T-helper 2 cell (primary cell): ENCODE measurements at places on chromosomes 12 and 14.

DNA sequence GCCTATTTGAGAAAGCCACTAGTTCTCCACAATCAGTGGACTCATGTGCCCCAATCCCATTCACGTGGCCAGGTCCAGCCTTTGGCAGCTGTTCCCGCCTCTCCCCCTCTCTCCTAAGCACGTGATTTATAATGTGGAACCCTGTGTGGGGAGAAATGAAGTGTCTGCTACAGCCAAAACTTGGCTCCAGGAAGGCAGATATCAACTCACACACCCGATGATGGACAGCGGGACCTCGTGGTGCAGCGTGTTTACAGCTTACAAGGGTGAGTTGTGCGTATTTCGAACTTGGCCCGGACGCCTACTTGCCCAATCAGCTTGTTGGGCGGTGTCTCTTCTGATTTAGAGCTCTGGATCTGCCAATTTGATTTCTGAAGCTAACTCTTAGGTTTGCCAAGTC, 38.1 kb upstream of the FAM181A start:
- no peak for DNase-seq

DNA sequence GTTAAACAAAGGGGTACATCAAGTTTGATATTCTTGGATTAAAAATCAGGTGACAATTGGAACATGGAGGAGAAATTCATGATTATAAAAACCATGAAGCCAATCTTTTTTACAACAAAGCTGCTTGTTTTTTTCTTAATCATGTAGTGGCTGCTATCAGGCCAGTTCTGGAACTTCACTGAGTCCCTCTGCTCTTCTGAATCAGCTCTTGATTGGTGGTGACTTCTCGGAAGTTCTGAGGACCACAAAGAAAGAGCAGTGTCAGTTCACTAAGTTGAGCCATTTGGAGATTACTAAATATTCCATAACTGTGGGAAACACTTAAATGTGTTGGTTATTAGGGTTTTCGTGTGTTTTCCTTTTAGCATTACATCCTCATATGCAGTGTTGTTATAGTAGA, 8.5 kb downstream of the EIF4B start:
- DNase-seq, result no peak

DNA sequence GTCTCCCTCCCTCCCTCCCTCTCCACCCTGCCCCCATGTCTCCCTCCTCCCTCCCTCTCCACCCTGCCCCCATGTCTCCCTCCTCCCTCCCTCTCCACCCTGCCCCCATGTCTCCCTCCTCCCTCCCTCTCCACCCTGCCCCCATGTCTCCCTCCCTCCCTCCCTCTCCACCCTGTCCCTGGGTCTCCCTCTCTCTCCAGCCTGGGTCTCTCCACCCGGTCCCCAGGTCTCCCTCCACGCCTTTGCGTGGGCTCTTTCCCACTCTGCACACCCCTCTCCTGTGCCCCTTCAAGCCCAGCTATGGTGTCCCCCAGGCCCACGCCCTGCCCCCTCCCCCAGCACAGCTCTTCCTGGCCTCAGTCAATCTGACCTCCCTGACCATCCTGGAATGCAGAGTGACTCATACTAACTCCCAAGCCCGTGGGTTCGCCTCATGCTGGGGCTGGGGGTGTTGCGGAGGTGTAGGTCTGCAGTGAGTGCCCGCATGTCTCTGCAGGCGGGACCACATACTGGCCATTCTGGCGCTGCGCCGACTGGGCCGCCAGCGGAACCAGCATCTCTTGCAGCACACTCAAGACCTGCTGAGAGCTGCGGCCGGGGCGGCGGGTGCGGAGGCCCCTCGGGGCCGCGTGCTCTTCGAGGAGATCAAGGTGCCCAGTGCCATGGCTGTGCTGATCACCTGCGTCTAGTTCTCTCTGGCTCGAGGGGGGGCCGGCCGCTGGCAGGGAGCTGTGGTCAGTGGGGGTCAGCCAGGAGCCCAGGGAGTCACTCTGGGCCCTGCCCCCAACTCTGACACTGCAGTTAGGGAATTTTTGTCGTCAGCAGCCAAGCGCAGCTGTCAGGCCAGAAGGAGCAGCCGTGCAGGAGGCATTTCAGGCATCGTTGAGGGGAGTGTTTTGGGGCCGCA, 13.5 kb upstream of the TNFAIP2 start:
- no peak for DNase-seq

- DNase-seq, result no peak
Observed at GRCh38 chr12:63976902-63977395, 132.4 kb downstream of the SRGAP1 start.

GRCh38 chr12:85621041-85621440, 215.2 kb downstream of the RASSF9 start:
- no peak for DNase-seq

DNA sequence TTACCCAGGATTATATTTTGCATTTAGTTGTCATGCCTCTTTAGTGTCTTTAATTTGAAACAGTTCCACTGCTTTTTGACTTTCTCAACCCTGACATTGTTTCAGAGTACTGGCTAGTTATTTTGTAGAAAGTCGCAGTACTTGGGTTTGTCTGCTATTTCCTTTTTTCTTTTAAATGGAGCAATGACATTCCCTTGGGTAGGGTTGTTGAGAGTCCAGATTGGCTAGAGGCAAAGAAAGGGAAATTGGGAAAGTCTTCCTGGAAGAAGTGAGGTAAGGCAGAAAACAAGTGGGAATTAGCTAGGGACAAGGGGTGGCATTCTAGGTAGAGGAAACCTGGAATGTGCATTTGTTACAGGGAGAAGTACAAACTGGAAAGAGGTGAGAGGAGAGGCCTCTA, 245.9 kb downstream of the EMP1 start:
- no peak for DNase-seq

- DNase-seq, result no peak
Observed at GRCh38 chr12:103673487-103673886, 86.4 kb downstream of the STAB2 start.

- DNase-seq, result no peak
Observed at GRCh38 chr12:44526655-44527182, 349.4 kb downstream of the NELL2 start.

- DNase-seq, result no peak
Observed at GRCh38 chr14:54935958-54936357, 33.3 kb upstream of the GCH1 start.

DNA sequence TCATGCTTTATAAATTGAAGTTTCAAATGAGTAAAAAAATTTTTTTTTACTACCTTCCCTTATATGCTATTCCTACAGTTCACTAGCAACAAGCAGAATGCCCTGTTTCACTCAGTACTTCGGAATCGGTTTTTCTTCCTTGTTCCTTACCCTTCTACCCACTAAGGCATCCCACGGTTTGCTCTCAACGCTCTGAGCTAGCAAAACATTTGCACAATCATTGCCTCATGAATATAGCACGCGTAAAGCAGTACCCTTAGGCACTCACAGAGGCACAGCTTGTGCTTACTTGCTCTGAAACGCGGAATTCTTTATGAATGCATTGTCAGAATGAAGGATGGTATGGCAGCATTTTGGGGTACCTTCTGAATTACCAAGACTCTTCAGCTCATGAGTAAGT, 45.0 kb downstream of the PPP1R13B start:
- DNase-seq, result no peak

DNA sequence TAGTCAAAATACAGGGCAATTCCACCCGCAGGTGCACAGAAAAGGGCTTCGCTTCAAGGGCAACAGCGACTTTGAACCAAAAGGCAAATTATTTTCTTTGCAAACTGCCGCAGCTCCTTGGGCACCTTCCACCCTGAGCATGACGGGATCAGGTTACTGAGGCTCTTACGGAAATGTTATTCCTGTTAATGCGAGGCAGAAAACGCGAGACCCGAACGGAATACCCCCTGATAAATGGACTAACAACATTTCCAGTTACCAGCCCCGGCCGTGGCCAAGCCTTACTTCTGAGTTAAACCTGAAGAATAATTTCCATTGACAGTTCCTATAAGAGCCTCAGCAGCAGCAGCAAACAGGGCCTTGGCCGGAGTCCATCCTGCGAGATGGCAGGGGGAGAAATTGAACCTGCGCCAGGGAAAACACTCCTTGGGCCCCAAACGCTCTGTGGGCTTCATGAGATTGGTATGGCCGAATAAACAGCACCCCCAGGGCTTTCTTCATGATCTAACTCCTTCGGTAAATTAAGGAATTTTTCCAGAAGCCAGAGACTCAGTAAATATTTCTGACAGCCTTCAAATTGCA, 70.0 kb upstream of the DICER1 start:
- no peak for DNase-seq

- no peak for DNase-seq
Observed at GRCh38 chr14:68551045-68551683, 241.7 kb downstream of the ZFP36L1 start.

DNA sequence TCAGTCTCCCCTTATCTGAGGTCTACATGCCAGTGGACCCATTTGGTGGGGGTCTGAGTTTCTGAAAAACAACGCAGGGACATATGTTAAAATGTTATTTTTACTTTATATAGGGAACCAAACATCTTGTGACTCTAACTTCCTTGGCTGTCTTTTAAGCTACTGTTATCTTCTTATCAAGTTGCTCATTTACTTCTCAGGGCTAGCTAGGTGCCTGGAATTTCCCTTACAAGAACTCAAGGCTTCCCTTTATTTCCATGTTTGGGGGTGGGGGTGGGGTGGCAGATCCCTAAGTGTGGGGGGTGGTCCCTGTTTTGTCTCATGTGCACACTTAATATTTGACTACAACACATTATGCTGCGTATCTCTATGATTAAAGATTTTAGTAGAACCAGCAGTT, 31.6 kb downstream of the PPP1R36 start:
- no peak for DNase-seq

- DNase-seq, result no peak
Observed at GRCh38 chr14:105196265-105196960, 15.3 kb upstream of the NUDT14 start.

DNA sequence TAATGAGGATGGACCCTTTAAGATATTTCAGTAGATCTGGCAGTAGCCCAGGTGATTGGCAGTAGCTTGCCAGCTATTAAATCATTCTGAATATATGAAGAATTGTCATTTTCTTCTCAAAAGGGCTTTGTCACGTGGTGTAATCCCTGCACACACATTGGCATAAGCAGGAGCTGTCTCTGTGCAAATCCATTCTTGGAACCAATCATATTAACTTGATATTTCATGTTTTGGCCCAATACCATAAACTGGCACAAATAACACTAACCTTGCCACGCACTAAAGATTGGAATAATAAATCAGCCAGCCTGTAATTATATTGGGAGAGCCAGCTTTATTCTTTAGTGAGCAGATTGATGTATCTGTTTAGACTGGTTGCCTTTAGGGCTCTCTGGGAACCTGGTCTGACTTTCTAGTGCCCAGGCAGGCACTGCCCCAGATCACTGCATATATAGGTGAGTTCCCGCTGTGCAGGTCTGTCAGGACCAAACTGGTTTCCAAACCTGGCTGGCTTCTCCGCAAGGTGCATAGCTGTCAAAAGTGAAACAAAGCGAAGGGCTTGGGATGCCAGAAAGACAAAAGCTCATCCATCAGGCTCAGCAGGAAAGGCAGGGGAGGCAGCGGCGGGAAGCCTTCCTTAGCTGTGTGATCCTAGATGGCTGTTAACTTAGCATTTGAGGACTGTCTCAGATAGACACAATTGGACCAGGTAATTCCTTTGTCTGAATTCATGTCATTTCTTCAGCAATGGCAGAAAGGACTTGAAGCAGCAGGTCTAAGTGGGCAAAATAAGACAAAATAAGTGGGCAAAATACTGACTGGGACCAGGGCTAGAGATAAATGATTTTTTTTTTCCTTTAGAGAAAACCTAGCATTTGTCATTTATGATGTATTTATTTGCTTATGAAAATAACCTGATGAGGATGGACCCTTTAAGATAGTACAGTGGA, 128.8 kb upstream of the DYRK2 start:
- no peak for DNase-seq
